ENCODE measurements at places on chromosomes 16 and 17.

- no peak for DNase-seq
Measured at GRCh38 chr17:77144227-77144626, 3.5 kb downstream of the SEC14L1 start.

DNA sequence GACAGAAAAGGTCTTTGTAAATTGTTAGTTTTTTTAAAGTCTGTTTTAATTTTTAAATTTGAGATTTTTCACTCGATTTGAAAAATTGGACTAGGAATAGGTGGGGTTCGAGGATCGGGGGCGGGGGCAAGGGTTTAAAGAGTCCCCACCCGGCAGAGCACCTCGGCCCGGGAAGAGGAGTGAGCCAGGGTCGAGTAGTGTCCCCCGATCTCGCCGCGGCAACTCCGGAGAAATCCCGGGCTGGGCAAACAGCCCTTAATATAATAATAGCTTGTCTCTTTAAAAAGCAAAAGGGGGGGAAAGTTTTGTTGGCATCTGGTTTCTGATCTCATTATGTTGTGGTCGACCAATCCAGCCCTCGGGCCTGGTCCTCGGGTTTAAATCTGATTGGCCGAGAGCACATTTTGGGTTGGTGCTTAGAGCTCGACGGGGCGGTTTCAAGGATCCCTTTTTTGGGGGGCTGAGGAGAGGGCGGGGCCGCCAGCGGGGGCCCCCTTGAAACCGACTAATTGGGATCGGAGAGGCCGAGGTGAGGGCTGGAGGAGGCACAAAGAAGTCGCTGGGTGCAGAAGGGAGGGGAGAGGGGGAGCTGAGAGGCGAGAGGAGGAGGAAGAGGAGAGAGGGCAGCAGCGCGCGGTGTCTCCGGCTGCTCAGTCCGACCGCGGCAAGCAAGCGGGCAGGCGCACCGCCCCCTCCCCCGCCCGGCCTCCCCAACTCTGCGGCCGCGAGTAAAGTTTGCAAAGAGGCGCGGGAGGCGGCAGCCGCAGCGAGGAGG, at the start of gene FZD2:
FZD2 (plus strand) TSS at position 653 of the 775 bp plus-strand sequence. CDS start 205 bp downstream, outside the sequence.
- peak; percentile 100 for DNase-seq

DNA sequence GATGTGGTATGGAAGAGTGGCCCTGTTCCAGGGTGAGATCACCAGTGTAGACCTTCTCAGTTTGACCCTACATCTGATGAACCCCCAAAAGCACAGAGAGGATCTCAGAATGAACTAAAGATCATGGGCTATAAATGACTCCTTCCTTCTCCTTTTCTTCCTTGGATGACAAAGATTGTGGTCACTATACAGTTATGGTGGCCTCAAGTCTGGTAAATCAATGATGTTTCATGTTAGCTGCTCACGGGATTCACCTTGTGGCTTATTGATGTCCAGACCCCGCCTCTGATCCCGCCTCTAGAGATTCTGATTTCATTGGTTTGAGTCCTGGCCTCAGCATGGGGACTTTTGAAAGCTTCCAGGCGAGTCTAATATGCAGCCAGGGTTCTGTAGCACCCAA, 112.2 kb downstream of the PITPNC1 start:
- DNase-seq = no peak

- DNase-seq = no peak
Measured at GRCh38 chr16:4383591-4384444, 12.2 kb downstream of the VASN start.

DNA sequence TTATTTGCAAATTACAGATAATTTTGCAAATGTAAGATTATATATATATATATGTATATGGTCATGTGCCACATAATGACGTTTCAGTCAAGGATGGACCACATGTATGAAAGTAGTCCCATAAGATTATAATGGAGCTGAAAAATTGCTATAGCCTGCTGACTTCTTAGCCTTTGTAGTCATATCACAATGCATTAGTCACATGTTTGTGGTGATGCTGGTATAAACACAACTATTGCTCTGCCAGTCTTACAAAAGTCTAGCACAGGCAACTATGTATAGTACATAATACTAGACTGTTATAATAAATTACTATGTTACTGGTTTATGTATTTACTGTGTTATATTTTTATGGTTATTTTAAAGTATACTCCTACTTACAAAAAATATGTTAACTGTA, 444.3 kb downstream of the KCNJ2 start:
- DNase-seq = no peak

DNA sequence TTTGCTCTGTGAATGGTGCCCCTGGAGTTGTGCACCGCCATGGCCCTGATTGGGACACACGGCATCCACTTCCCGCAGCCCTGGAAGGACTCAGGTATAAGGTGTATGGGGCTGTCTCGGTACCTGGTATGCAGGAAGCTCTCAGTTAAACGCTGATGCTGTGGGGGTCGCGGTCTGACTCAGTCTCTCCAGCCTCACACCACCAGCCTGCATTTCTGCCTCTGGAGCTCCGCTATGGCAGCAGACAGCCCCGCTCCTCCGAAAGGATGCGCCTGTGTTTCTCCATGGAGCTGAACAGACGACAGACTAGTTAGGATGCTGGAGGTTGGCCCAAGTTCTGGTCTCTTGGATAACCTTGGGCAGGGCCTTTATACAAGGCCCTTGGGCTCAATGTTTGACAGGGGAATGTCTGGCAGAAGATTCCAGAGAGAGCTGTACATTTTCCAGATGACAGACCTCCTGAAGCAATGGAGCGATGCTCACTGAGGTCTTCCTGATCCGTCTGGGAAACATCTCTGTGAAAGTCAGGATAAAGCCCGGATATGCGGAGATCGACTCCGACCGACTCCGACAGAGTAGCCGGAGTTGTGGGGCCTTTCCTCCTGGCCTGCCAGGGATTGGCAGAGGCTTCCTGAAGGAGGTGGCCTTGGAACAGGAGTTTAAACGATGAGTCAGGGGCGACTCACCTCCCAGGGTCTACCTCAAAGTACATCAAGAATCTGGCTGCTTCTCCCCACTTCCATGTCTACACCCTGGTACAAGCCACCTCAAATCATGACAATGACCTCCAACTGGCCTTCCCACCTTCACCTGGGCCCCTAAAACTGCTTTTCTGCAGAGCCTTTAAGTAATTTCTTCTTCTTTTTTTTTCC, 21.9 kb upstream of the BCAR1 start:
- no peak for DNase-seq

DNA sequence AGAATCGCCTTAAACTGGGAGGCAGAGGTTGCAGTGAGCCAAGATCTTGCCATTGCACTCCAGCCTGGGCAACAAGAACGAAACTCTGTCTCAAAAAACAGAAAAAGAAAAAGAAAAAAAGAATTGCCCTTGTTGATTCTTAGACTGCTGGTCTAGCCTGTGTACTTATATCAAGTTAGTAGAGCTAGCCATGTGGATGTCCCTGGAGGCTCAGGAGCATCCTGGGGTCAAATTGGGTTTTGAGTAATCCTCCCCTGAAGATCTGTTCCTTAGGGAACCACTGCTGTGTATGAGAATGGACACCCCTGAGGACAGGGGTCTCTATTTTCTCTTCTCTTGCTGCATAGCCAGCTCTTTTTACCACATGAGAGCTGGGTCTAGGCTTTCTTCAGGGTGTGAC, 21.5 kb downstream of the SLC7A6OS start:
- DNase-seq = no peak

DNA sequence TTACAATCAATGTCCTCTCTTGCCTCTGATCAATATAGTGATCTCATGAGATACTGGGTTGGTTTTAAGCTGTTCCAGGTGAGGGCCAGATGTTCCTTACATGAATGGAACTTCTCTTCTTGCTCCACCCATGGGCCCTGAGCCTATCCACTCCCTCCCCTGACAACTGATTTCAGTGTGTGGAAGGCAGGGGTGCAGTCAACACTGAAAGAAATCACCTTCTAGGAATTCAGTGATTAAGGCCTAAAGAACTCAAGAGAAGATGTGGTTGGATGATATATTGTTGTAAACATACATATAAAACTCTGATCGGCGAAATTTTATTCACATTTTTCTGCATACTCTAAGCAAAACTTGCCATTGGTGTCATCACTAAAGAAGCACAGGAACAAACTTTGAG, 6.7 kb upstream of the GOSR2 start:
- no peak for DNase-seq

DNA sequence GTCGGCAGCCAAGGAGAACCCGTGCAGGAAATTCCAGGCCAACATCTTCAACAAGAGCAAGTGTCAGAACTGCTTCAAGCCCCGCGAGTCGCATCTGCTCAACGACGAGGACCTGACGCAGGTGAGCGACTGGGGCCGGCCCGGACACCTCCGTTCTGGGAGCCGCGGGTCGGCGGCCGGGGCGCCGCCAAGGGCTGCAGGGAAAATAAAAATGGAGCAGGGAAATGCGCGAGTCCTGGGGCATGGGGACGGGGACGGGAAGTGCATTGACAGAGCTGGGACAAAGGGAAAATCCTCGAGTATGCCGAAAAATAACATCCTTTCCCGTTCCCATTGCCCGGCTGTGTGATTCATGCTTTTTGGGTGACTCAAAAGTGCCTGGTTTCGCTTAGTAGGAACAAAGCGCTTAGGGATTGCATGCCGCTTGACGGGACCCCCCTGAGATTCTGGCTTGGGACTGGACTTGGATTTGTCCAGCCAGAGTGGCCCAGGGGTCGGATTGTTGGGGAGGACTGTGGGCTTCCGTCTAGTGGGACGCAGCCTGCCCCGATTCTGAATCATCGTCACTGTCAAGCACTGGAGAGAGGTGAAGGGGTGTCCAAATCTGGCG, 699 bp downstream of the MPRIP start:
- DNase-seq = peak; percentile 82

DNA sequence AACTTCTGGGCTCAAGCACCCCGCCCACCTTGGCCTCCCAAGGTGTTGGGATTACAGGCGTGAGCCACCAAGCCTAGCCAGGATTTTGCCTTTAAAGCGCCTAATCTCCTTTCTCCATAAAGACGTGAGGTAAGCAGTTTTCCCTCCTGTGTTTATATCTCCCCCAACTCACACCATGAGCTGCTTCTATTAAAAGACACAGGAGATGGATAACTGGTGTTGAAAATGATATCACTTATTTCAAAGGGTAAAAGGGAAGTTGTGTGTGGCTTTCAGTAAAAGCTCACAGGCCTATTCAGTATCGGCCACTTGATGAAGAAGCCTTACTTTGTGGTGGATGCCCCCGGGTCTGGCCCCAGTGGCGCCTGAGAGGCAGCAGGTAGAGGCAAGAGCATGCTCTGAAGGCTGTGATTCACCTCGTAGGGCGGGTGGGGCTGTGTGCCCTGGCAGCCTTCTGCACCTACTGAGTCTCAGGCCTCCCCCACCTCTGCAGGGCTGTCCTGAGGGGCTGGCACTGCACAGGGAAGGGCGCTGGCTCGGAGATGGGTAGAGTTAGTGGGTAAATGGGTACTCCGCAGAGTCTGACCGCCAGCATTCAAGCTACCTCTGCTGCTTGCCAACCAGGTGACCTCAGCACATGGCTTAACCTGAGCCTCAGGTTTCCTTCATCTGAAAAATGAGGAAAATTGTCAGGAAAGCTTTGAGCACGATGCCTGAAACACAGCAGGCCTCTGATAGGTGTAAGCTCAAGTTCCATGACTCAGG, 146.8 kb downstream of the CLEC16A start:
- DNase-seq = no peak

- DNase-seq = no peak
Measured at GRCh38 chr16:53770641-53771040, 66.7 kb downstream of the FTO start.

- no peak for DNase-seq
Measured at GRCh38 chr16:66354034-66354909, 12.2 kb upstream of the CDH5 start.

- no peak for DNase-seq
Measured at GRCh38 chr16:67054901-67055300, 26.0 kb downstream of the CBFB start.

- no peak for DNase-seq
Measured at GRCh38 chr17:68433211-68433610, 24.1 kb downstream of the WIPI1 start.

DNA sequence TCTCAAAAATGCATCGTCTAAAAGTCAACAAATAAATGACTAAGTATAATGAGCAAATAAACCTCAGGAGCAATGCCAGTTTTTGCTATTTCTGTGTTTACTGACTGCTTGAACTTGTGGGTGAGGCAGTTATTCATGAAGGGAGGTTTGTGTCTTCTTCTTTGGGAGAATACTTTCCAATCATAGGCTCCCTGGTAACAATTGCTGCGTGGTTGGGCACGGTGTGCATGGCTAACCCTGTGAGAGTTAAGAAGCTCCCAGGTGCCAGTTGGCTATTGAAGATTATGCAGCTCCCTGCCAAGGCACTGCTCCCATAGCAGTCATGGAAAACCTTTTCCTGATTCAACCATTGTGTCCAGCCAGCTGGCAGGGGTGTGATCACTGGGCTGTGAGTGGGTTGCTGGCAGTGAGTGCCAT, 775.9 kb upstream of the GOT2 start:
- no peak for DNase-seq
